Erythroblast (primary cell): ENCODE measurements at places on chromosomes 4 and X.
A peak's percentile ranks its signal among the peaks of the same experiment; 100 is the strongest.

DNA sequence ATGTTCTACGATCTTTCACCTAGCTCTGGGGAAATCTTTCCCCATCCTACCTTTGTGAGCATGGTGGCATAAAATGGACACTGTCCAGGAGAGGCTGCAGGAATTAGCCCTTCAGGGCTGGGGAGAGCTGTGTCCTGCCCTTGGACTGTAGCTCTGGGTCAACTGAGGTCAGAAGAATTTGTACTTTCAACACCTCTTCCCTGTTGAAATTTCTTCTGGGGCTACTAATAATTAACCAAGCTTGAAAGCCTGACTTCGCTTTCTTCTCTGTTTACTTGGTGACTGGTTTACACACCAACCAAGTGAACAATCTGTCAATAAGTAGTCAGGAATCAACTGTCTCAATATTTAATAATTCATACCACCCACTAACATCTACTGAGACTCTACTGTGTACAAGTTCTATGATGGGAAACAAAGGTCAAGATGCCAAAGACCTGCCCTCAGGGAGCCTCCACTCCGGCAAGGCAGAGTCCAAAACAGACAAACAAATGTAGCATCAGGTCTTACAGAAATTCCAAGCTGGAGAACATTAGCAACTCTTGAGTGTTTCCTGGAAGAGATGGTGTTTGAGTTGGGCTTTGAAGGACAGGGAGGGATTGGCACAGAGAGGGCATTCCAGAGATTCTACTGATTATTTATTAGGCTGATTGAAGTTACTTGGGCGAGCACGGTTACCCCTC, 113.1 kb downstream of the ENPP6 start:
- DNase-seq: no peak

GRCh38 chr4:23298371-23298770, 591.5 kb downstream of the PPARGC1A start:
- no peak for DNase-seq

- no peak for DNase-seq
These were observed 93.2 kb downstream of the SCD5 start for GRCh38 chr4:82705169-82705927.

DNA sequence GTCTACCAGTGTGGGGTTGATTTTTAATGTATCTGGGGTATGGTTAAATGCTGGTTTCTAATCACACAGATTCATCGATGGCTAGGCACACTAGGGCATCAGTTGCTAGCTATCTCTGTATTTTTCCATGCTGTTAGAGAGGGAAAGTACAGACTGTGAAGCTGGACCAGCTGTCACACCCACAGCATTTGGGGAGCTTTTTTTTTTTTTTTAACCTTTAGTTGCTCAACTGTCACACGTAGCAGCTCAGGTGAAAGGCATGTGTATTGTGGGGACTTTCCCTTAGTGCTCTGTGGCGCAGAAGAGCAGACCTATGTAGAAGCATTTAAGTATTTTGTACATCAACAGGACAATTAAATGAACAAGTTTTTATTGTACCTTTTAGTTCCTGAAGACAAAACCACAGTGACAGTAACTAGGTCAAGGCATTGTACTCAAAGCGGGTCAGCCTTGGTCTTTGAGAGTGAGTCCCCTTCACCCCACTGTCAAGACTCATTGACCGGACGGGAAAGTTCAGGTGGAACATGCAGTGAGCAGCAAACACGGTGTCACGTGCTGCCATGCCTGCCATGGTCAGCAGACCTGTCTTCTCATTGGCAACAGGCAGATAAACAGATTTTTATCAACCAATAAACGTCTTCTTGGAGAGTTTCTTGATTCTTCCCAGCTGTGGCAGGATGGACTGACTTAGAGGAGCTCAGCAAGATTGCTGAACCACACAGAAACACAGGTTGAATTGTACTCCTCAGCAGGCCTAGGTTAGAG, 65.3 kb downstream of the CASP3 start:
- DNase-seq: no peak

DNA sequence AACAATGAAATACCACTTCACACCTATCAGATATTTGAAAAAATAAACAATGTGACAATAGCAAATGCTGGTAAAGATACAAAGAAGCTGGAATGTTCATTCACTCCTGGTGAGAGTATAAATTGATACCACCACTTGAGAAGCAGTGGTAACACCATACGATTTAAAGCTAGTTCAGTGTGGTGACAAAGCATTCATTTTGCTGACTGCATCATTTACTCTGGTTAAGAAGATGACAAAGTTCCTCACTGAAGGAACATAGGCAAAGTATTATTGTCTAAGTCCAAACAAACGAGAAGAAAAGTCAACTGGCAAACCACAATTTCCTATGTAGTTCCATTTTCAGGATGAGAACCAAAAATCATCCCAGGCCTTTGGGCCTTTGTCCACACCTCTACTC, 102.5 kb downstream of the GEMIN8 start:
- DNase-seq: no peak

- no peak for DNase-seq
These were observed 127.9 kb downstream of the NEK1 start for GRCh38 chr4:169484485-169484884.

GRCh38 chrX:134020910-134021309, 35.5 kb upstream of the GPC3 start:
- DNase-seq: no peak

DNA sequence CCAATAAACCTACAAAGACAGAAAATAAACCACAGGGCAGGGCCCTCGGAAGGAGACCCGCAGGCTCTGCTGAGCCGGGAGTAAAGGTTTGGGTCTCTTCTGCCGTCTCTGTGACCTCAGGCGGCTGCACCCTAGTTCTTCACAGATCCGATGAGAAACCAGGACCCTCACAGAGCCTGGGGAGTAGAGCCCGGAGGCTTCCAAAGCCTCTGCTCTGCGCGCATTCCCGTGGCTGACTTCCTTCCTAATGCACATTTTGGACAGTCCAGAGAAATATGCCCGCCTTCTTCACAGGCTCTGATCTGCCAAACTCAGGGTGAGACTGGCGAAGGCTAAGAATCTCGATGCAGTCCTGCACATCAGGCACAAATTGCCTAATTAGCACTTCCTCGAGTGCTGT, 245.5 kb downstream of the EVC2 start:
- DNase-seq: no peak

DNA sequence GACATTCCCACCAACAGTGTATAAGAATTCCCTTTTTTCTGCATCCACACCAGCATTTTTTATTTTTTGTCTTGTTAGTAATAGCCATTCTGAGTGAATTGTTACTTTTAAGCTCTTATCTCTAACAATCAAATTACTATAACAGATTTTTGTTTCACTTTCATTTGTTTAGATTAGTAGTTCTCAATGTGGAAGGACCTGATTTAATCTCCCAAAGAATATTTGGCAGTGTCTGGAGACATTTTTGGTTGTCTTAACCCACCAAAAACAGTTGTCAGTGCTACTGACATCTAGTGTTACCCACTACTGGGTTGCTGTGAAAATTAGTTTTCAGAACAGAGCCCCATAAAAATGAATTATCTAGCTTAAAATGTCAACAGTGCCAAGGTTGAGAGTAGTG, 37.9 kb downstream of the RUFY3 start:
- DNase-seq: no peak

DNA sequence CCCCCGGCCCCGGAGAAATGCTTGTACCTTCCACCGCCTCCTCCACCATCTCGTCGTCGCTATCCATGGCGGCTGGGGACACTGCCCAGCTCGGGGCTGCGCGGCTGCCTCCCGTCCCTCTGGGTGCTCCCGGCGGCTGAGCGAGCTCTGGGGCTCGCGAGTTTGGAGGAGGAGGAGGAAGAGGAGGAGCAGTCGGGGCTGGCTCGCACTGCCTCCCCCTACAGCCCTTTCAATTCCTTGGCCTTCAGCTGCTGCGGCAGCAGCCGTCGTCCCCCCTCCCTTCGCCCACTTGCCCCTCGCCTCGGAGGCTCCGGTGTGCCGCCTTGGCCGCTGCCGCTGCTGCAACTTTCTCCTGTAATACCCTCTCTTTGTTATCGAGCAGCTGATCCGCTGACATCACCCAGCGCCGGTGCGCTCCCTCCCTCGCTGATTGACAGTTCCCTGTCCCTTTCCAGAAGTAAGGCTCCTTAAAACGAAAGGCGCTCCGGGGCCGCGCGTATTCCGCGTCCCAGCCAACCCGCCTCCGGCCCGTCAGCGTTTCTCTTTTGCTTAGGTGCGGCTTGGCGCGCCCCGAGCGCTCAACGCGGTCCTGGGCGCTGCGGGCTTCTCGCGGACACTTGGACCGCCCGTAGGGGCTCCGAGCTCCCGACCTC, at the start of gene SETD7:
SETD7 (minus strand) TSS at position 149 of the 653 bp plus-strand sequence; CDS start at position 67, 82 bp downstream.
- peak; percentile 78 for DNase-seq

GRCh38 chr4:127558489-127559407, 74.0 kb upstream of the INTU start:
- DNase-seq: no peak
